ENCODE measurements at places on chromosomes 7 and 10.

GRCh38 chr7:32761451-32762205 lies 129.9 kb downstream of the KBTBD2 start:
- DNase-seq, result no peak

DNA sequence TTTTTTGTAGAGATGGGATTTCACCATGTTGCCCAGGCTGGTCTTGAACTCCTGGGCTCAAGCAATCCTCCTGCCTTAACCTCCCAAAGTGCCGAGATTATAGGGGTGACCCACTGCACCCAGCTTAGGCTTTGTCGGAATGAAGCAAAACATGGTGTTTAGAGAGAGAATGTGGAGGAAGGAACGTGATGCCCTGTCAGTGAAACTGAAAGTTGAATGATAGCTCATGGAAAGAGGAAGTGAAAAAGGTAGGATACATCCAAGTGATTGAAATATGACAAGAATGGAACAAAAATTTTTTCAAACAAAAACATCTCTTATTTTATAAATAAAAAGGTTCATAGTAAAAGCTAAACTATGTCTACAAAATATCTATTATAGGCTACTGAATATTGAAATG lies 5.9 kb downstream of the AKAP9 start:
- no peak for DNase-seq

- DNase-seq, result no peak
Measured at GRCh38 chr10:110032801-110033700, 25.3 kb downstream of the ADD3 start.

DNA sequence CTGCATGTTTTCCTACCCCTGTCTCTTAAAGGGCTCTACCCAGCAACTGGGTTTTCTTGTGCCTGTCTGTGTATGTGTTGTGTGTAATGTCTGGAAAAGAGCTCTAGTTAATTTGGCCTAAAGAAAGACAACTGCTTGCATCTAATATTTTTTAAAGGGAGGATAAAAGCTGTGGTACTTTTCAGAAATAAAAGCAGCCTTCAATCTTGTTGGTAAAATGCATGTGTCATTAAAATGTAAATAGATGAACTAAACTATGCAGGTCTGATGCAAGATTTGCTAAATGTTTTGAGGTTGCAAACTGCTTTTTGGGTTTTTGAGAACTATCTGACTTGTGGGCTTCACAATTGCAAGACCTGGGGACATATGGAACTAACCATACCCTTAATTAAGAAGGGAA lies 445.3 kb downstream of the HTR7 start:
- DNase-seq, result no peak

- no peak for DNase-seq
Measured at GRCh38 chr10:64765498-64765897, 1244.3 kb downstream of the REEP3 start.

- DNase-seq, result no peak
Measured at GRCh38 chr7:24005517-24005916, 278.5 kb upstream of the NPY start.

Measured in activated naive CD4-positive, alpha-beta T cell (primary cell).